HT1080 (cell line): ENCODE measurements at places on chromosomes 4 and X. TPM values are rescaled to one million over a fixed set of nuclear protein-coding genes. Genes with fewer than 3 reads are reported as not detected.

DNA sequence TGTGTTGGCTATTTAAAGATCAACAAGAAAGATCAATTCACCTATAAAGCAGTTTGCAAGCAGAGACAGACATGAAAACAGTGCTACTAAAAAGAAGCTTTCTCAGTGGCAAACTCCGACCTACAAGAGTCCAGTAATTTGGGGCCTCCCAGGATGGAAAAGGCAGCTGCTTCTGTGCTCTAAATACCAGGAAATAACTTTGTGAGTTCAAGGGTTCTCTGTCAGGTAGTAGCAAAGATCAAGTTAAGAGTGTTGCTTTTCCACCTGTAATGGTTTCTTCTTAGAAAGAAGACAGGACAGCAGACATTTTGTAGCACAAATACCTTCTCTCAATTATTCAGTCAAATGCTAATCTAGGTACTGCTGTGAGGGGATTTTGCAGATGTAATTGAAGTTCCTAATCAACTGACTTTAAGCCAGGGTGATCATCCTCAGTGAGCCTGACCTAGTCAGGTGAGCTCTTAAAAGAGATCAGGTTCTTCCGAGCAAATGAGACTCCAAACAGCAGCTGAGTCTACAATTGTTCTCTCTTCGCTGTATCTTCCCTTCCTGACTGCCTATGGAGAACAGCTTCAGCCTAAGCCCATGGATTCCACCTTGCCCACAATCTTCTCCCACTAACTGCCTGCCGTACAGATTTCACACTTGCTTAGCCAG lies 13.5 kb downstream of the ANKRD17 start:
- no peak for DNase-seq

- peak; percentile 2 for DNase-seq
Measured at GRCh38 chr4:74635074-74635473, 159.2 kb downstream of the BTC start.

Gene TBC1D8B
- 0.94 and 1.9 TPM in 2 replicates for total RNA-seq

Gene LGI2
- 0.67 and 1.8 TPM in 2 replicates for total RNA-seq

Gene CLDN2
- 0.03 and 0.10 TPM in 2 replicates for total RNA-seq

DNA sequence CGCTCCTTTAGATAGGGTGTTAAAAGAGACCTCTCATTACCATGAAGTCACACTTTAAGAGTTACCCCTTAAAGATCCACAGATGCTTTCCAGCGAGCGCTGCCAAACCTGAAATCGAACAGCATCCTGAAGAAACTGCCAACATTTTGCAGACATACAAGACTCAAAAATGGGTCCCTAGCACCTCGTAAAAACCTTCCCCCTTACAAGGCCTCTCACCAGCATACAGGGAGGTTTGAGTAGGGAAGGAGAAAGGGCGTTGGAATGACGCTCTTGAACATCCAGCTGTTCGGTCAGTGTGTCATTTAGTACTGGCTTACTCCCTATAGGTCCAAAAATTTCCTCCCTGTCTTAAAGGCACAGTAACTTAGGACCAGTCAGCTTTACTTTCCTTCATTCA lies 45.3 kb upstream of the PGRMC1 start:
- no peak for DNase-seq

- DNase-seq: no peak
Measured at GRCh38 chr4:80586716-80587115, 251.2 kb downstream of the CFAP299 start.

DNA sequence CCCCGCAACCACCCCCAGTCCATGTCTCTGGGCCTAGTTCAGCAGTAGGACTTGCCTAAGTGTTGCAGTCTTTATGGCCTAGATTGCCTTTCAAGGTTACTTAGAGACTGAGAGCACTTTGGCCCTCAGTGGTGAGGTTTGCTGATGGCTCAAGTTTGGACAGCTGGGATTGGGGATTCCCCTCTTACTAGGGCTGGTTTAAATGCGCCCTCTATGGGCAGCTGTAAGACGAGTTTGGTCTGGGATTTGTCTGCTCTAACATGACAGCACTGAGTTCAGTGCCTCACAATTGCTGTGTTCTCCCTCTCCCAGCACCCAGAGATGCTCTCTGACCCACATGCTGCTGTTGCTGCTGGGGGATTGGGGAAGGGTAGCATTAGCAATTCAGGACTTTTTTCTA lies 23.1 kb downstream of the DACH2 start:
- peak; percentile 18 for DNase-seq

DNA sequence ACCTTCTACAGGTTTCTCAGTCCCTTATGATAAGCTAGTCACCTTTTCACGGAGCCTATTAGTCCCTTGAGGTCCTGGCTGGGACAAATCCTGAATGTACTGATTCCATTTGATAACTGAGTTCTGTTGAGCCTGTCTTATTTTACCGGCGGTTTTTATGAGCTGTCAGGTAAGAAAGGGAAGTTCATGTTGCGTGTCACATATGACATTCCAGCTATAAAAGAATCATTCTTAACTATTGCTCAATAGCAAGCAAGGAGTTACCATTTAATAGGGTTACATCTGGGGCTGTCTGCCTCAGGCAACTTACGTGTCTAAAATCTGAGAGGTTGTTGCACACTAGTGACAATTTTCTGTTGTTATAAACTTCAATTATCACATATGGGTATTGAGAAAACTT lies 394.6 kb downstream of the TECRL start:
- DNase-seq: no peak

DNA sequence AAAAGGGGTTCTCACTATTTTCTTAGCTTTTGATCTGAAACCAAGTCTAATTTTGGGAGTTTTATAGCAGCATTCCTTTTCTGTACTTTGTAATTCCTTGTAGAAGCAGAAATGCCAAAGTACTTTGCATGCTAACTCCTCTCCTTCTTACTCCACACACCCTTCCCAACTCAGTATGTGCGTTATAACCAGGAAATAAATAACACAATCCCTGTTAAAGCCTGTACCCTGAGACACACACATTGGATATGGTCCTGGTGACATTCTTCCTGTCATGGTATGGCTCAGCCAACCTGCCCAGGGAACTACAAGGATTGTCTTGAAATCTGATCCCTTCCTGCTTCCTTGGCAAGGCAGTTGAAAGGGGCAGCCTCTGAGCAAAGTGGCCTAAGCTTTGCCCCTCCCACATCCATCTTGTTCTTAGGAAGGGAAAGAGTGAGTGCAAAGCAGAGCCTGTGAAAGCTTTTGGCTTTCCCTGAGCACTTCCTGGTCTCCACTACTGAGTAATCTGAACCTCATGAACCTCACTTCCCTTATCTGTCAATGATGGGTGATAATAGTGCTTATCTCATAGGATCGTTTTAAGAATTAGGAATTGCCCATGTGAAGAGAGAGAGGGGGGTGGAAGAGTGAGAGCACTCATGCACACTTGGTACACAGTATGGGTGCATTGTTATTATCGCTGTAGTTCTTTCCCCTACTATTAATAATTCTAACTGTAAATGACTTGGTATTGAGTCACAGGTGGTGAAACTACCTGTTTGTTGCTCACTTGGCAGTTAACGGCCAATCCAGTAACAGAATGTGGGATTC lies 109.3 kb downstream of the AFF2 start:
- peak; percentile 75 for DNase-seq

DNA sequence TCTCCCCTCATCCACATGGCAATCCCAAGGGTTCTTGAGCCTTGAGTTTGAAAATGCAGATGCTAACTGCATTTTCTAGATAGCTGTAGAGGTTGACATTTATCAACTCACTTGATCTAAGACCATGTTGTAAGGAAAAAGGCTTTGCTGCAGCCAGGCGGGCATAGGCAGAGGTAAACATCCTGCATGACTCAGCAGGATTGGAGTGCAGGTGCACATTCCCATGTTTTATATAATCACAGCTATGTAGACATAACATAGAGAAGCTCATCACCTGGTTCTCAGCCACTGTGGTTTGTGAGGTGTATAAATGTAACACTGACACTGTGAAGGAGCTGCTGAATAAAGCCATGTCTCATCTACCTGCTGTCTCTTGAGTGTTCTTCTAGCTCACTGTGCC lies 62.3 kb upstream of the PDE5A start:
- no peak for DNase-seq

DNA sequence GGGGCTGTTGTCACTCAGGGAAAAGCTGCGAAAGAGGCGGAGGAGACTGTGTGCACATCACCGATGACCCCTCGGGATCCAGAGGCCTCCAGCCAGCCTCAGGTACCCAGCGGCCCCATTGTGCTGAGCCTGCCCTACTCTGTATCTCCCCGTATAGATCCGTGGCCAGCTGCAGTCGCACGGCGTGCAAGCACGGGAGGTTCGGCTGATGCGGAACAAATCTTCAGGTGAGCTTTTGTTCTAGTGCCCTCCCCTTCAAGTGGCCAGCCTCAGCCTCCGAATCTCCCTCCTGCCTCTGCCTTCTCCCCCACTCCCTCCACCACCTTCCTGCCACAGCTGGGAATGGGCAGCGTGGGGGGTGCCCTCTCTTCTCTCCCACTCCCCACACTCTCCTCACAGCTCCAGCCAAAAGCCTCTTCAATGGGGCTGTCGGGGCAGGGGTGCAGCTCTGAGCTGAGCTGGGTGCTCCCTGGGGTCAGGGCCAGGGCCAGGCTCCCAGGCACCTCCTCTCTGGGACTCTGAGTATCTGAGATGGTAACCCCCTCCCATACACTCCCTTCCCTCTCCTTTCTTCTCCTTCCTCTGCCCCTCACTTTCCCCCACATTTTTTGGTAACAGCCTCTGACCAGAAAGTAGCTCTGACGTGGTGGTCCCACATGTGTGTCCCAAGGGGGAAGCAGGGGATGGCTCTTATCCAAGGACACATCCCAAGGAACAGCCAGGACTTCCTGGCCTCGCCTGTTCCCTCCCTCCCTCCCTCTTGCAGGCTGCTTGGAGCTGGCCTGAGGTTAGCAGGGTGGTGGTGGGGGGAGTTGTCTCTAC lies 20.4 kb upstream of the UBA1 start:
- no peak for DNase-seq

Gene C4orf51
- total RNA-seq: not detected in 2 replicates

Gene MGAT4D
- not detected in 2 replicates for total RNA-seq
